Effector memory CD4-positive, alpha-beta T cell (primary cell): ENCODE measurements at places on chromosomes 6 and 20.

GRCh38 chr6:70456735-70457134, 43.4 kb downstream of the FAM135A start:
- H3K27me3 ChIP-seq, result no peaks in the 10 kb centered on the region
- no peak for DNase-seq
- H3K36me3 ChIP-seq, result no peaks in the 10 kb centered on the region
- no peaks in the 10 kb centered on the region for H3K4me1 ChIP-seq

DNA sequence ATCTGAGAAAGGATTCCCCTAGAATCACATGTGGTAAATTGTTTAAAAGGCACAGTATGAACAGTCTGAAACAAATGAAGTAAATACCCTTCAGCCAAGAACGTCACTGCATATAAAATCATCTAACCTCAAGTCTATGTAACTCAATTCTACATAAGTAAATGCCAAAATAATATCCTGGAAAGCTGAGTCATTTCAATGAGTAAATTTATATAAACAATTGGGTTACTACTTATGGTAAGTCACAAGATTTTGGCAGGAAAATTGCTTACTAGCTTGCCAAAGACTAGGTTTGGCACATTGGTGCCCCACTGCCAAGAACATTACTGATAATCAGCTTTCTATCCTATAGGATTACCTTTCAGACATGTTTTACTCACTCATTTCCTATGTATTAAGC, 8.4 kb downstream of the GMDS start:
- no peaks in the 10 kb centered on the region for H3K36me3 ChIP-seq
- H3K4me3 ChIP-seq, result no peak overlapping the region
- no peak overlapping the region for H3K27ac ChIP-seq

- DNase-seq, result no peak
- H3K27ac ChIP-seq, result no peak overlapping the region
- H3K4me1 ChIP-seq, result no peaks in the 10 kb centered on the region
- no peaks in the 10 kb centered on the region for H3K36me3 ChIP-seq
- no peak overlapping the region for H3K4me3 ChIP-seq
Measured at GRCh38 chr6:14713008-14713960, 532.6 kb upstream of the JARID2 start.

DNA sequence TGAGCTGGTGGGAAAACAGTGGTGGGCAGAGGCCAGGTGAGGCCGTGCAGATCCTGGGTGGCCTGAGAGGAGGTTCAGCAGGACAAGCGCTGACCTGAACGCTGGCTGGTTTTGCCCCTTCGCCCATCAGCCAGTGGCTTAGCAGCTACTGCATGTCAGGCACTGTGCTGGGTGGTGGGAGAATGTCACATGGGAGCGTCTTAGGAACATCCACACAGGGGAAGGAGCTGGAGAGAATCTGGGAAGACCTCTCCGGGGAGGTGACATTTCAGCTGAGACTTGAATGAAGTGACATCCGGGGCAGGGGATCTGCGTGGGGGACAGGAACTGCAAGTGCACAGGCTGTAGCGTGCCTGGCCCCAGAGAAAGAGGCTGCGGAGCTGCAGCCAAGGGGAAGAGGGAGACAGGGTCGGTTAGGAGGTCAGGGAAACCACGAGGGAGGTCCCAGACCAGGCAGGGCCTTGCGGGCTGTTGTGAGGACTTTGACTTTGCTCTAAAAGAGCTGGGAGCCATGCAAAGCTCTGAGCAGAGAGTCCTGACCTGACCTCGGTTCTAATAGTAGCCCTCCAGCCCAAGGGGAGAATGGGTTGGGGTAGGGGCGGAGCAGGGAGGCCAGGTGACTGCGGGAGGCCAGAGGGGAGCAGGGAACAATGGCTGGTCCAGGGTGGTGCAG, 156.8 kb upstream of the PTPN1 start:
- no peaks in the 10 kb centered on the region for H3K4me1 ChIP-seq
- no peak for DNase-seq
- no peaks in the 10 kb centered on the region for H3K36me3 ChIP-seq
- H3K27ac ChIP-seq, result no peak overlapping the region
- no peak overlapping the region for H3K4me3 ChIP-seq
- no peaks in the 10 kb centered on the region for H3K27me3 ChIP-seq

DNA sequence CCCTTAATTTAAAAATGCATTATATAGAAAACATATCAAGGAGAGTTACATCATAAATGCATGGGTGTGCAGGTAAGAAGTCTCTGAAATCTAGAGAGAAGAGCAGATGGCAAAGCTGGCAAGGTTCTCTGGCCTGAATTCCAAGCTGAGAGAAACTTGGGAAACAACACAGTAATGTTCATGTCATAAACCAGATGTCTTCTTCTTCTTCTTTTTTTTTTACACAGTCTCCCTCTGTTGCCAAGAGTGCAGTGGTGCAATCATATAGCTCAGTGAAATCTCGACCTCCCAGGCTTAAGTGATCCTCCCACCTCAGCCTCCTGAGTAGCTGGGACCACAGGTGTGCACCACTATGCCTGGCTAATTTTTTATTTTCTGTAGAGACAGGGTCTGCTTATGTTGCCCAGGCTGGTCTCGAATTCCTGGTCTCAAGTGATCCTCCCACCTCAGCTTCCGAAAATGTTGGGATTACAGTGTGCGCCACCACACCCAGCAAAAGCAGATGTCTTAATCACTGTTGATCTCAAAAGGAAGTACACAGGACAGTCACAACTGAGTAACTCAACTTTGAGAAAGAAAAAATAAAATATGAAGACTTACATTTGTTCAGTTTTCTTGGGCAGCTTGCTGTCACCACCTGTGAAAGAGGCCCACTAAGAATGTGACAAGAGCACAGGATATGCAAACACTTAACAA, 77.3 kb downstream of the DNAAF9 start:
- H3K27ac ChIP-seq, result no peak overlapping the region
- no peaks in the 10 kb centered on the region for H3K27me3 ChIP-seq
- H3K36me3 ChIP-seq, result peaks cover 4% of the 10 kb centered on the region
- no peak overlapping the region for H3K4me3 ChIP-seq

DNA sequence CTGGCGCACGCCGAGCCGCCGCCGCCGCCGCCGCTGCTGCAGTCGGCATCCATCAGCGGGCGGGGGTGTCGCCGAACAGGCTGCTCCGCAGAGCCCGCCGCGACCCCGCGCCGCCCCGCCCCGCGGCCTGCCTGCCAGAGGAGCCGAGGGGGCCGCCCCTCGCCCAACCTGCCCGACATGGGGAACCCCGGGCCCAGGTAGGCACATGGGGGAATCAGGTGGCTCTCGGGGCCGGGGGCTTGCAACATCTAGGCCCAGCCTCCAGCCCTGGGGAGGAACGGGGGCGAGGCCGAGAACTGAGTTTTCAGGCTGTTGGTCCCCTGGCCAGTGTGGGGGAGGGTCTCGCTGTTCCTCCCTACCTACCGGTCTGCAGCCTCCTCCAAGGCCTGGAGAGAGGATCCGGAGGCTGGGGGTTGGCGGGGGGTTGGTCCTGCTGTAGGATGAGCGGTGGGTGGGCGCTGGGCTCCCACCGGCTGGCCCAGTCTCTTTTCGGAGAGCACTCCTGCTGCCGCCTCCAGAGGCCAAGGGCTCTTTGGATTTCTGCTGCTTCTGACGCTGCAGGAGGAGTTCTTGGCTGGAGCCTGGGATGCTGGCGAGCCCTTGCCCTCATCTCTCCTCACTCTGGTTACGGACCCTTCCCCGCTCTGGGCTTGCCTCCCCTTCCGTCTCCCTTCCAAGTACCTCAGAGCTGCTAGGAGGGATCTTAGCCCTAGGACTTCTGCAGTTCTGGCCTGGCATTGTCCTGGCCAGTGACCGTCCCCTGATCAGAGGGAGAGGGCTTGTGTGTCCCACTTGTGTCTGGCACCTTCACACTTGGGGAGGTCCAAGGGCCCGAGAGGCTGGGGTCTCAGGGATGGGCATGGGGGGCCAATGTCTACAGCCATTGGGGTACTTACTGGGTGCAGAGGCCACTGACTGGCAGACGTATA, at the start of gene EPB41L1:
Gene EPB41L1 (plus strand): TSS at position 41 of the 929 bp plus-strand sequence. CDS start 19,038 bp downstream, outside the sequence.
- H3K36me3 ChIP-seq, result no peaks in the 10 kb centered on the region
- peaks cover 13% of the 10 kb centered on the region for H3K27me3 ChIP-seq
- no peak within 1 kb of the TSS for H3K4me3 ChIP-seq
- no peak within 1 kb of the TSS for H3K27ac ChIP-seq

DNA sequence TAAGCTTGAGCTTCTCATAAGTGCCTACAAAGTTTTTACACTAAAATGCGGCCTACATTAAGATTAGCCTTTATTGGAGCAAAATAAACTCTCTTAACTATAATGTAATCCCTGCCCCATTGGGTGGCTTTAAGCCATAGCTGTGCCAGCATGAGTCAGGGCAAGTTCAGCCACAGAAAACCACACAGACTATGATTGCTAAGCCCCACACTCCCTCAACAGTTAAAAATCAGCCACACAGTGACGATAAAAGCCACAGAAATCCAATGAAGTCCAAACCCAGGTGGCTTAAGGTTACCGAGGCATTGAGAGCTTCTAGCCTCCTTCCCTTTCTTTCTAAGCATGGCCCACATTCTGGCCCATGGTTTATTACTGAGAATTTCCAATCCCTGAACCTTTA, 61.6 kb downstream of the GRM1 start:
- H3K27me3 ChIP-seq, result no peaks in the 10 kb centered on the region
- H3K36me3 ChIP-seq, result no peaks in the 10 kb centered on the region
- no peak overlapping the region for H3K27ac ChIP-seq
- H3K4me3 ChIP-seq, result no peak overlapping the region

DNA sequence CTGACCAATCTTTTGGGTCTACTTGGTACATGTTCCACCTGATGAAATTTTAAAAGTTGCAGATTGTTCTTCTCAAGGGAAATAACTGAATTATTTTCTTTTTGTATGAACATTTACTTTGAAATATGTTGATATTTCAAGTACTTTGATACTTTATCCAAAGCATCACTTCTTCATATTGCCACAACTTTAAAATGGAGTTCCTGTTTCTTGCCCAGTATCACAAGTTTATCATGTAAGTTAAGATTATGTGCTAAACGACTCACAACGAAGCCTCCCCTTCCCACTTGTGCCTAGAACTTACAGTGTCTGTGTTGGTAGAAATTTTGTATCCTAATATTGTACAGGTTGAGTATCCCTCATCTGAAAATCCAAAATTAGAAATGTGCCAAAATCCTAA, 108.4 kb downstream of the ARID1B start:
- no peaks in the 10 kb centered on the region for H3K36me3 ChIP-seq
- H3K4me3 ChIP-seq, result no peak overlapping the region

GRCh38 chr6:158711264-158711663, 61.4 kb downstream of the SYTL3 start:
- no peaks in the 10 kb centered on the region for H3K27me3 ChIP-seq
- no peak overlapping the region for H3K4me3 ChIP-seq
- no peak overlapping the region for H3K27ac ChIP-seq
- DNase-seq, result no peak

GRCh38 chr6:10569392-10570127, 48.4 kb downstream of the GCNT2 start:
- no peak for DNase-seq
- H3K36me3 ChIP-seq, result no peaks in the 10 kb centered on the region
- H3K27ac ChIP-seq, result no peak overlapping the region
- no peak overlapping the region for H3K4me3 ChIP-seq
- H3K4me1 ChIP-seq, result no peaks in the 10 kb centered on the region

DNA sequence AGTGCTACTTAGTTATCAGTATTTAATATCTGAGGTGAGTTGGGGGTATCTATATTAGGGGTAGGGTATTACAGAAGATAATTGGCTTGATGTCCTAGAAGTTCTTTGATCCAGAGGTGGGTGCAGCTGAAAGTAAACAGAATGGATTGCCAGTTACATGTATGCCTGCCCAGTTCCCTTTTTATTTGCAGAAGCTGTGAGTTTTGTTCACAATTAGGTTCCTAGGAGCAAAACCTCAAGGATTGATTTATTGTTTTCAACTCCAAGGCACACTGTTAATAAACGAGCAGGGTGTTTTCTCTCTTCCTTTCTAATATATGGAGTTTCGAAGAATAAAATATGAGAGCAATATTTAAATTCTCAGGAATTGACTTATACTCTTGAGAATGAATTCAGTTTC, 129.0 kb downstream of the SULF2 start:
- no peaks in the 10 kb centered on the region for H3K4me1 ChIP-seq
- no peak for DNase-seq
- no peak overlapping the region for H3K4me3 ChIP-seq
- no peak overlapping the region for H3K27ac ChIP-seq
- H3K27me3 ChIP-seq, result no peaks in the 10 kb centered on the region

DNA sequence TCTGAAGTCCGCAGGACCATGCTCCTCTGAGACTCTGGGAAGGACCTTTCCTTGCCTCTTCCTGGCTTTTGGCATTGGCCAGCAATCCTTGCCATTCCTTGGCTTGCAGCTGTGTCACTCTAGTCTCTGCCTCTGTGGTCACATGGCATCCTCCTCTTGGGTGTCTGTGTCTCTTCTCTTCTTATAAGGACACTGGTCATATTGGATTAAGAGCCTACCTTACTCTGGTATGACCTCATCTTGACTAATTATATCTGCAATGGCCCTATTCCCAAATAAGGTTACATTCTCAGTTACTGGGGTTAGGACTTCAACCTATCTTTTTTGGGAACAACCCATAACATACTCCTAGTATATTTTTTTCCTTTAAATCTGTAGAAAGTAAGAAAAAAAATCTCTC, 49.9 kb upstream of the GTSF1L start:
- no peaks in the 10 kb centered on the region for H3K27me3 ChIP-seq
- H3K36me3 ChIP-seq, result no peaks in the 10 kb centered on the region
- no peaks in the 10 kb centered on the region for H3K4me1 ChIP-seq
- H3K4me3 ChIP-seq, result no peak overlapping the region

GRCh38 chr6:136084403-136084802, 165.7 kb downstream of the MTFR2 start:
- H3K4me3 ChIP-seq, result no peak overlapping the region
- no peak overlapping the region for H3K27ac ChIP-seq
- no peaks in the 10 kb centered on the region for H3K36me3 ChIP-seq
- no peaks in the 10 kb centered on the region for H3K27me3 ChIP-seq

GRCh38 chr6:91181416-91181815, 594.5 kb upstream of the MAP3K7 start:
- H3K36me3 ChIP-seq, result no peaks in the 10 kb centered on the region

DNA sequence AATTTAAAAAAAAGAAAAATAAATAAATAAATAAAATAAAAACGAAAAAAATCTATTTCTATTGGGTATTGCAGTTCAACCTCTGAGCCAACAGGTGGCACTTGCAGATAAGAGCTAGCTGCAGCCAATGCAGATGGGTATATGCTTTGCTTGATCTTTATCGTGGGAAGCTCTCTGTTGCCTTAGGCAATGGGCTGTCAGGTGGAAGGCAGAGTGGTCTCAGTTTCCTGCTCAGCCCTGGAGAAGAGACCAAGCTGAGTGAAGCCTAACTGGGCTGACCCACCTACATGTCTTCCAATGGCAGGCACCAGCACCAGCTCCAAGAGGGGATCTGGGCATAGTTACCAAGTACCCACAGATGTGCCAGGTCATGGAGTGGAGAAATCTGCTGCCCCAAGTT, 95.0 kb downstream of the AK9 start:
- no peak overlapping the region for H3K27ac ChIP-seq
- H3K27me3 ChIP-seq, result no peaks in the 10 kb centered on the region
- no peak overlapping the region for H3K4me3 ChIP-seq
- no peaks in the 10 kb centered on the region for H3K4me1 ChIP-seq
- H3K36me3 ChIP-seq, result no peaks in the 10 kb centered on the region
- DNase-seq, result no peak

DNA sequence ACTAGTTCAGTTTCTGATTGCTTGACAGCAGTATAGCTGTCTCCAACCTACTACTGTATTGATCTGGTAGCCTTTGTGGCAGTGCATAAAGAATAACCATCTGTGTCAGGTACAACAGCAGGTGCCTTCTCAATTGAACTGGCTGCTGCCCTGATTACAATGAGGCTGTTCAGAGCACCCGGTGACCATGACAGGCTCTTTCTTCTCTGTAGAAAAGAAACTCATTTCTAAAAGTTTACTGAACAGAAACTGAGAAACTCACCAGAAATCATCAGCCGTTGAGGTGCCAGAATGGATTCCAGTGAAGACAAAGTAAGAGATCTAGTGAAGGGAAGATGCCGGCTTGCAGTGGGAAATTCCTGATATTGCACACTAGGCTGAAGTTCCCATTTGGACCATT, 954.4 kb downstream of the PHF3 start:
- H3K27me3 ChIP-seq, result no peaks in the 10 kb centered on the region
- no peaks in the 10 kb centered on the region for H3K36me3 ChIP-seq
